ENCODE measurements at places on chromosomes 2 and 18.

DNA sequence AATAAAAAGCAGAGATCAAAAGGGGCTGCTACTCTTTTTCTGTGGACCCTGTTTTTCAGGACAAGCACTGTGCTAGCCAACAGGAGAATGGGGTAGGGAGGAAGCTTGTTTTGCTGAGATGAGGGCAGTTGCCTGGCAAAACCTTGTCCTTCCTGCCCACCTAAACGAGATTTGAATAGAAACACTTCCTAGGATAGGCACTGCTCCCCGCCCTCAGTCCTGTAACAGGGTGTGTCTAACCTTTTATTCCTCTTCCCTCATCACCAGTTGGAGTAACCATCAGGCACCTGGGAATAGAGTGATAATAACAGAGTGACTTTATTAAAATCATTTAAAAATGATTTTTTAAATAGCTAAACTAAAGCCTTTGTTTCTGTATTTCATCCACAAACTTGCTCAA lies 368.8 kb downstream of the LNPK start:
- no peak for DNase-seq

- no peak for DNase-seq
These were observed 212.4 kb upstream of the STK17B start for GRCh38 chr2:196383799-196384198.

GRCh38 chr2:231545105-231545902 lies 15.1 kb upstream of the NMUR1 start:
- no peak for DNase-seq

- DNase-seq = no peak
These were observed 345.7 kb downstream of the MTX2 start for GRCh38 chr2:176614930-176615329.

GRCh38 chr2:24822049-24822706 lies 29.0 kb downstream of the CENPO start:
- DNase-seq = no peak

DNA sequence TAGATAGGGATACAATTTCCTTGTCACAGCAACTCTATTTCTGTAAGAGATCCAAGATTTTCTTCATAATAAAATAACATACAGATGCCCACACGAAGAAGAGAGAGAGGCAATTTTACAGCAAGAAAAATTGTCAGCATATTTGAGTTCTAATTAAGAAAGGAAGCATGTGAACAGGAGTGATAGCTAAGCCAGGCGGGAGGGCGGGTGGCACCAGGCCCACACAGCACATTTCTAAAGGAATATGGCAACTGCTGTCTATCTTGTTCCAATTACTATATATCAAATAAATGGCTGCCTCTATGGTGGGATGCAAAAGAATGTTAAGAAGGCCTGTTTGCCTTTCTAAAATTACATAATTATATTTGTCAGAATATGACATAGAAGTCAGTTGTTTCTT lies 248.3 kb upstream of the DOK6 start:
- DNase-seq = no peak

GRCh38 chr18:6056171-6056910 lies 161.0 kb upstream of the TMEM200C start:
- DNase-seq = no peak

GRCh38 chr2:10028988-10029874 lies 14.1 kb upstream of the KLF11 start:
- DNase-seq = peak; percentile 35

DNA sequence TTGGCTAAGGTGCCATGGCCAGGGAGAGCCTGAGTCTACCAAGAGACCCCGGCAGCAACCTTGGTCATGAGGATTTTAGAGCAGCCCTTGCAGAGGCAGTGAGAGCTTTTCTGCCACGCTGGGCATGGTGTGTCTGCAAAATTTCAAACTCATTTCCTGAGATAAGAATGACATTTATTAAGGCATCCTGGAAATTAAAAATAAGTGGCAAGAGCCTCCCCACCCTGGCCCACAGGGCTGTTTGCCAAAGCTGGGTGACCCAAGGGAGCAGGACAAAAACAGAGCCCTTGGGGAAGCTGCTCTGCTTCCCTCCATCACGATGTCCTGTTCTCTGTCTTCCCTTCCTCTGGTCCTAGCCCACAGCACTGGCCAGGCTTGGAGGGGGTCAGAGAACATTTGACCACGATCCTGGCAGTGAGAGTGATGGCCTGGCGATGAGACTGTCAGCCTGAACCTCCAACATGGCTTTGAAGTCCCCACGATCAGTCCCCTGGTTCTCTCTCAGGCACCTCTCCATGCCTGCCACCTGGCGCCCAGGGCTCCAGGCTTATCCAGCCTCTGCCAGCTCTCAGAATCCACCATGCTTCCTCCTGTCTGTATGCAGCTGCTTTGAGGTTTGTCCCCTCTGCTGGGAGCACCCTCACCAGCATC lies 68.9 kb upstream of the RMDN2 start:
- no peak for DNase-seq

DNA sequence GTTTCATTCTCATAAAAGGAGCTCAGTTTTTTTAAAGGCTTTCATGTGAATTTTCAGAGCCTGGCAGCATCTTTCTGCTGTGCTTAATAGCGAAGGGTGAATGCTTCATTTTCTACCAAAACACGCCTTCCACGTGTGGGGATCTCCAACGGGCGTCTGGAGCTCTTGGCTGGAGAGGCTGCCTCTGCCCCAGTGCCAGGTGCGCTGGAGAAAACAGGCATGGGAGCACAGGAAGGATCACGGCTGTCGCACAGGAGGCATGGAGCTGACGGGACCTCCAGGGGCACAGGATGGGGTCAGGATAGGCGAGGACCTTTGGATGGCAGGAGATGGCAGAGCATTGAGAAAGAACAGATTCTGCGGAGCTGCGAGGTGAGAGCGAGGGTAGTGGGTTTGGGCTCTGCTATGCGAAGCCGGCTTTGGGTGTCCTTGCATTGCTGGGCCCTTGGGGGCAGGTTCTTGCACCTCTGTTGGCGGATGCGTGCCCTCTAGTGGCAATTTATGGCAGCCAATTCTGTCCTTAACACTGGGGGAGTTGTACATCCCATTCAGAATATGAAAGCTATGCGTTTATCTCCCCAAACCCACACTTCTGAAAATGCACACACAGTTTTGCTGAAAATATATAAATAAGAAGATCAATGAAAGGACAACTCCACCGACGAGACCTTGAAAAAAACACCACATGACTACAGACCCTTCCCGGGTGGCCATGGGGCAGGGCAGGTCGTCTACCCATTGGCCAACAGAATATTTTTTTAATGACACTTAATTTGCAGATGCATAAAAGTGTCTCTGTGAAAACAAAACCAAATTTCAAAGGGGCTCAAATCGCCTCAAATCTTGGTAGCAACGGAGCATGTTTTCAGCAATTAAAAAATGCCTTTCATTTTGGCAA lies 90.4 kb upstream of the SLC35G4 start:
- no peak for DNase-seq

DNA sequence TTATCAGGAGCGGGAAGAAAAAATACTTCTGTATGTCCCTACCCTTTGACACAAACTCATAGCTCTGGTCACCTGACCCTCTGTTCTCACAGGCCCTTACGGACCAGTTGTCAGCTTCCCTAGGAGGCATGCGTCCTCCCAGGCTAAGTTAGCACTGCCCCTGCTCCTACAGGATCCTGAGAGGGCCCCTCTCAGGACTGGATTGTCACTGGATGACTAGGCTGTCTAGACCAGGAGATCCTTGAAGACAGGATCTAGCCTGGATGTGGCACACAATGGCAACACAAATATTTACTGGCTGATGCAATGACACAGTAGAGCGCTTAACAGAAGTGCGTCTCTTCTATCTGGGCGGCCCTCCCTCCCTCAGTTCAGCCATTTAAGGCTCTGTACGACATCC lies 7.7 kb downstream of the FAM228A start:
- no peak for DNase-seq

GRCh38 chr2:221473451-221473850 lies 98.7 kb downstream of the EPHA4 start:
- no peak for DNase-seq

DNA sequence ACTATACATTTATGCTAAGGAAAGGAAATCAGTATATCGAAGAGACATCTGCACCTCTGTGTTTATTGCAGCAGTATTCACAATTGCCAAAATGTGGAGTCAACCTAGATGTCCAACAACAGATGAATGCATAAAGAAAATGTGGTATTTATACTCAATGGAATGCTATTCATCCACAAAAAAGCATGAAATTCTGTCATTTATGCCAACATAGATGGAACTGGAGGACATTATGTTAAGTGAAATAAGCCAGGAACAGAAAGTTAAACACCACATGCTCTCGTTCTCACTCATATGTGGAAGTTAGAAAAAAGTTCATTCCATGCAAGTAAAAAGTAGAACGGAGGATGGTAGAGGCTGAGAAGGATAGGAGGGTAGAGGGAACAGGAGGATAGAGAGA lies 59.5 kb downstream of the TWSG1 start:
- DNase-seq = no peak

DNA sequence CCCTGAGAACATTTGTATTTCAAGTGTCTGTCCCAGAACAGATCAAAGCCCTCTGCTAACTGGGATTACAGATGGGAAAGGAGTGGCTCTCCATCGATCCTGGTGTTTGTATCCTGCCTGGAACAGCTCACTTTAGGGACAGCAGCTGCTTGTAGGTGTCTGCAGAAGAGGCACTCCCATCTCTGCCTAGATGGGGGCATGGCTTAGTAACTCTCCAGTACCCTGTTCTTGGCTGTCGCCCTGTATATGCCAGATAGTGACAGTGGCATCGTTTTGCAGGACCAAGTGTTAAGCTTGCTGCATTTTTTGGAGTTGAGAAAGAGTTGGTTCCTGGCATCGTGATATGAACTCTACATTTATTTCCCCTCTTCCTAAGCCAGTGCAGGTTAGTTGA lies 189.9 kb downstream of the SH3RF3 start:
- no peak for DNase-seq

DNA sequence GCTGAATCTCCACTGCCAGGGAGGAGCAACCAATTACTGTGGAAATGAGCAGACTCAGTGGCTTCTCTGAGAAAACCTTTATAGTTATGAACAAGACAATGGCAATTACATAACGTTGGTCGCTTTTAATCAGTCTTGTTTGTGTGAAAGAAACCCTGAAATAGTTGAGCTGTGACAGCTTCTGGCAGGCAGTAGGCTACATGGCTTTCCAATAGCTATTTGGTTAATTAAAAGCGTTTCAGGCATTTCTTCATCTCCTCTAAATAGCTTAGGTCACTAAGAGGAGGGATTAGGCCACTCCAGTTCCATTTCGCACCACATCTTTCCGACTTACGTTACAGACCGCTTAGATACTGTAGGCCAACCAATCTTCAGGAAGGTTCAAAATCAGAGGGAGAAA lies 794.4 kb upstream of the ID2 start:
- DNase-seq = no peak

DNA sequence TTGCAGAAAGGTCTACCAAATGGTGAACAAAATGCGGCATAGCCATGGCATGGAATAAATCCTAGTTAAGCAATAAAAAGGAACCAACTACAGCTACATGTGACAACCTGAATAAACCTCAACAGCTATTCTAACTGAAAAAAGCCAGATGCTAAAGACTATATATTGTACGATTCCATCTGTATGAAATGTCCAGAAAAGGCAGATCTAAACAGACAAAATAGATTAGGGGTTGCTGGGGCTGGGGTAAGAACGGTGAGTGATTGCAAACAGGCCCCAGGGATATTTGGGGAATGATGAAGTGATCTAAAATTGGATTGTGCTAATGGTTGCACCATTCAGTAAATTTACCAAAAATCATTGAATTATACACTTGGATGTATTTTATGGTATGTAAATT lies 2.8 kb downstream of the CCDC68 start:
- DNase-seq = no peak

- peak; percentile 39 for DNase-seq
These were observed 17.2 kb downstream of the IFIH1 start for GRCh38 chr2:162301151-162301804.

DNA sequence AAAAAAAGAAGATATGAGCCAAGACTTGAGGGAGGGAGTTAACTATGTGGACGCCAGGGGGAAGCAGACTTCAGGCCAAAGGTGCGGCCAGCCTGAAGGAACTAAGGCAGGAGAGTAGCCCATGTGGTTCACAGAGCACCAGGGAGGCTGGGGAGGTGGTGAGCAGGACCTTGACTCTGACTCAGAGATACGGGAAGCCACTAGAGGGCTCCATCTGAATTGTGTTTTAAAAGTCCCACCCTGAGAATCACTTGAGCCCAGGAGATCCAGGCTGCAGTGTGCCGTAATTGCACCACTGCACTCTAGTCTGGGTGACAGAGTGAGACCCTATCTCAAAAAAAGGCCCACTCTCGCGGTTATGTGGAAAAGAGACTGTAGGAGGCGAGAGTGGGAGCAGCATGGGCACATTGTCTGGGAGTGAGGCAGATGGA lies 12.3 kb downstream of the CEP192 start:
- DNase-seq = no peak

All from activated T-cell treated with anti-CD3 and anti-CD28 coated beads, Interleukin-2, amount 50 U/mL, for 4 hours (primary cell).